ENCODE measurements at places on chromosomes 5 and 9. TPM values are rescaled to one million over a fixed set of nuclear protein-coding genes. Genes with fewer than 3 reads are reported as not detected.
A peak's percentile ranks its signal among the peaks of the same experiment; 100 is the strongest.

DNA sequence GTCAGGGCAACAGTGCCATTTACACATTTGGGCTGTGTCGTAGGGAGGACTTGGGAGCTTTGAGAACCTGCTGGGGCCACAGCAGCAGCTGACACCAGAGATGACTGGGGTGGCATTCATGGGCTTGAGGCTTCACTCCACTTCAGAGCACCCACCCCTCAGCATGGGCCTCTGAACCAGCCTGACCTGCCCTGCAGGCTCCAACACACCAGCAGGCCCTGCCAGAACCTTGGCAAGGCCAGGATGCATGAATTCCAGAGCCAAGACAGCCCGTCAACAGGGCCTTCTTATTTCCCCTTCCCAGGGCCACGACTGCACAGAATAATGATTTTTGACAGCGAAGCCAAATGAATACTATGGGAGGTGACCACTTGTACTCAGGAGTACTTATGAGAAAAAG, 77.0 kb downstream of the SMIM23 start:
- peaks cover 42% of the 10 kb centered on the region for H3K4me1 ChIP-seq
- DNase-seq = no peak
- no peak overlapping the region for H3K4me3 ChIP-seq

DNA sequence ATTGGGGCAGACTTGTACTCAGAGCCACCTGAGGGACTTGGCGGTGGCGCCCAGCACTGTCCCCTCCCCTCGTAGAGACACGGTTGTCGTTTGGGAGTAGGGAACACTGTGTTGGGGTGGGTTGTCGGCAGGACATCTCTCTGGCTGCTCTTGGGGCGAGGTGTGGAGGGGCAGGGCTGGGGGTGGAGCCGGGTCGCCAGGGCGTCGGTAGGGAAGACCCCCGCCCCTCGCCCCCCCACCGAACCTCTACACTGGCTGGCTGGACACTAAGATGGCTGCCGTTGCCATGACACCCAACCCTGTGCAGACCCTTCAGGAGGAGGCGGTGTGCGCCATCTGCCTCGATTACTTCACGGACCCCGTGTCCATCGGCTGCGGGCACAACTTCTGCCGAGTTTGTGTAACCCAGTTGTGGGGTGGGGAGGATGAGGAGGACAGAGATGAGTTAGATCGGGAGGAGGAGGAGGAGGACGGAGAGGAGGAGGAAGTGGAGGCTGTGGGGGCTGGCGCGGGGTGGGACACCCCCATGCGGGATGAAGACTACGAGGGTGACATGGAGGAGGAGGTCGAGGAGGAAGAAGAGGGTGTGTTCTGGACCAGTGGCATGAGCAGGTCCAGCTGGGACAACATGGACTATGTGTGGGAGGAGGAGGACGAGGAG, 778 bp downstream of the TRIM41 start:
- peaks cover 12% of the 10 kb centered on the region for H3K36me3 ChIP-seq
- peak overlapping the region; percentile 95 for H3K27ac ChIP-seq
- no peaks in the 10 kb centered on the region for H3K27me3 ChIP-seq
- H3K4me1 ChIP-seq = peaks cover 10% of the 10 kb centered on the region
- DNase-seq = peak; percentile 34

DNA sequence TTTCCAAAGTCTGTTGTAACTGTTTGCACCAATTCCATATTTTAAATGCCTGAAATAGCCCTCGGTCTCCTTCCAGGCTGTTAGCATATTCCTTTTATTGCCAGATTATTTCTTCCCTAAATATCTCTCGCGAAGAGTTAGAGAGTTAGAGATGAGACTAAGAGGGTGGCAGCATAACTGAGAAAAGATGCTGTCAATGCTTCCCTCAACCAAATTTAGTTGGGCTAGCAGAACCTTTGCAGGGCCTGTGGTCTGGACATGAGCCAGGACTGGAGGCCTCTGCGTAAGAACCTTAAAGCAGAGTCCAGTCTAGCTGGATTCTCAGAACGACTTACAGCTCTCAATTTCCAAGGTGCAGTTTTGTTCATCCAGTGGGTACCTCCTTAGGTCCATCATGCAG, 135.9 kb downstream of the GABRB2 start:
- no peak overlapping the region for H3K4me3 ChIP-seq

DNA sequence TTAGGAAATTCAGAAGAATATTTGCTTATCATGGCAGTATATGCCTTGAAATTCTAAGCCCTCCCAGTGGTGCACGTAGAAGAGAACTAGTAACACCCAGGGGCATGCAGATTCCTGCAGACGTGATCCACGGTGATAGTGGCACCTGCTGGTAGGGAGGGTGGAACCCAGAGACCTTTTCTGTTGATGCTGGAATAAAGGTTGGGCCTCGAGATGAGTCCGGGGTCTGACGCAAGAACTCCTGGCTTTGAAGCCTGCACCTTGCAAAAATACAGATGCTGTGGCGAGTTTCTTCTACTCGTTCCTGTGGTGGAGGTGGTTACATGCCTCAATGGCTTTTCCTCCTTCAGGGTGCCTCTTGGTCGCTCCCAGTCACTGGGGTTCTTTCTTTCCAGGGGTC, 39.5 kb upstream of the PHF2 start:
- H3K27me3 ChIP-seq = no peaks in the 10 kb centered on the region
- no peak for DNase-seq
- peaks cover 19% of the 10 kb centered on the region for H3K36me3 ChIP-seq
- H3K4me3 ChIP-seq = no peak overlapping the region

DNA sequence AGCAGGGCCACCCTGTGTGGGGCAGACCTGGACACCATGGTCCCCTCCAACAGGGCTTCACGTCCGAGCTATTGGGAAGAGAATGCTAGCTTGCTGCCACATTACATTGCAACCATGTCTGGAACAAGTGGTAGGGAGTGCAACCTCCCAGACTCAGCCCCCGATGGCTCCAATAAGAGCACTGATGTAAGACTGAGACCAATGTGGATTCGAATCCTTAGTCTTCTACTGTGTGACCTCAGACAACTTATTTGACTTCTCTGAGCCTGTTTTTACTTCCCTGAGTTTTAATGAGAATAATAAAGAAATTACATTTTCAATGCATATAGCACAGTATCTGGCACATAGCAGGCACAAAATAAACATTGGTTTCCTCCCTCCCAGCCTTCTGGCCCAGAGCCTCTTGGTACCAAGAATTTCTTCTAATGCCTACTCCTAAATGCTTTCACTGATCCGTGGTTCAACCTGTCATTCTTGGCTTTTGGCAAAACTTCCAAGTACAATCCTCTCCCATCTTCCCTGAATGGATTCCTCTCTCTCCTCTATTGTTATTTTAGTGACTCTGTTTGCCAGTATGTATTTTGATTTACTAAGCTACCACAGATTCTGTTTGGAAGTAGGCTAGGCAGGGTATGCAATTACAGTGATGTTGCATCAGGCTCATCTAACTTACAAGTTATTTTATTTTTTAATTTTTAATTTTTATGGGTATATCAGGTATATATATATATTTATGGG, 34.6 kb upstream of the COL15A1 start:
- H3K4me1 ChIP-seq = peaks cover 24% of the 10 kb centered on the region
- no peaks in the 10 kb centered on the region for H3K36me3 ChIP-seq
- H3K27me3 ChIP-seq = no peaks in the 10 kb centered on the region
- DNase-seq = no peak
- H3K27ac ChIP-seq = peak overlapping the region; percentile 84

DNA sequence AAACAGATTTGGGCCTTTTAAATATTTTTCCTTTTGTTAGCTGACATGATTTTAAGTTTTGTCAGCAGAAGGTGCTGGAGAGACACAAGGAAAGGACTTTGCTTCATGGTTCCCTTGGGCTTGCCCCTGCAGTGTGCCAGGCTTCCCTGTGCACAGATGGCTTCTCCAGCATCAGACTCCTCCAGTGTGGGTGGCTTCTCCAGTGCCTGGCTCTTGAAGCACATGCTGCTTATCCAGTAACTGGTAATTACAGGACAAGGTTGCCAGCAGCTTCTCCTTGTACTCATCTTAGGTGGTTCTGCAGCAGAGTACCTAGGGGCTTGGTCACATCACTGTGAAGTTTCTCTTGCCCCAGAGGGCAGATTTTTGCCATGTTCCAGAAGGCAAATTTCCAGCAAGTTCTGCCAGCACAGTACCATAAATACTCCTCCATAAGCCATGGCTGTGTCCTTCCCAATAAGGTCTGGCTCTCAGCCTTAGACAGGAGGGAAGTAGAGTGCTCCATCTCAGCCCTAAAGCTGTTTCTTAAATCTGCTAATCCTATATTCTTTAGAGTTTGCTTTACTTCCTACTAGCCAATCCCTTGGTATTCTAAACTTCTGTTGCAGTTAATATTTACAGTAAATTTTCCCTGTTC, 62.4 kb downstream of the PJA2 start:
- peak; percentile 13 for DNase-seq
- H3K27me3 ChIP-seq = no peaks in the 10 kb centered on the region
- peaks cover 76% of the 10 kb centered on the region for H3K36me3 ChIP-seq
- H3K4me1 ChIP-seq = peaks cover 41% of the 10 kb centered on the region
- no peak overlapping the region for H3K4me3 ChIP-seq

DNA sequence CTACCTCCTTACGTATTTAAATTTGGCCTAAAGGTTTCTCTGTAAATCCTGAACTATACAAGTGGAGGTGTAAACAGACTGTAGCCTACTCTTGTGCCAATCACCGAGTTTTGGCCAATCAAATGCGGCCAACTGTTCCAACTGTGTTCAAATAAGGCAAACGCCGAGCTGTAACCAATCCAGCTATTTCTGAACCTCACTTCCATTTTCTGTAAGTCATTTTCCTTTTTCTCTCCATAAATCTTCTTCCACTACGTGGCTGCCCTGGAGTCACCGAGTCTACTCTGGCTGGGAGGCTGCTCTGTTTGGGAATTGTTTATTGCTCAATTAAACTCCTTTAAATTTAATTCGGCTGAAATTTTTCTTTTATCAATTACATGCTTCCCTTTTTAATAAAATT, 58.4 kb downstream of the S1PR3 start:
- H3K4me3 ChIP-seq = no peak overlapping the region
- DNase-seq = no peak
- no peak overlapping the region for H3K27ac ChIP-seq
- no peaks in the 10 kb centered on the region for H3K27me3 ChIP-seq
- H3K4me1 ChIP-seq = no peaks in the 10 kb centered on the region

DNA sequence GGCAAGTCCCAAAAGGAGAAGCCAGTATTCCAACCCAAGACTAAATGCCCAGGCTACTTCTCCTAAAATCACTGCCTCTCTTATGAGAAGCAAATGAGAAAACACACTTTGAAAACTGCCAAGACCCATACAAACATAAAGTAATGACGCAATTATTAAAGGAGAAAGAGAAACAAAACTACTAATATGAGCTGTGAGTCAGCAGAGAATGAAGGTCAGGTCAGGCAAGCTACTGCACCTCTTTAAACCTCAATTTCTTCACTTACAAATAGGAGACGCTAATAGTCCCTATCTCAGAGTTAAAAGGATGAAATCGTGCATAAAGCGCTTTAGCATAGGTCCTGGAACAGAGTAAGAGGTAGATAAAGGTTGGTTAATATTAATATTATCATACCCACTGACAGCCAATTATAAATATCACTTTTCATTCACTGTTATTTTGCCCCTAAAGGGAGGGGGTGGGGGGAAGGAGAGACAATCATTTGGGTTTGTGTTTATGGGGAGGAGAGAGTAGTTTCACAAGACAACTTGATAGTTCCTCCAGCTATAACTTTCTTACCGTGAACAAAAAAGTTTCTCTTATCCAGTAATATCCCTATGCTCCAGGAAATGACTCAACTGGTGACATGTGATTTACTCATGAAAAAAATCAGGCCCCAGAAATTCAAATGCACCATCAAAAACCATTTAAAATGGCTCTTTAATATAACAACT, 3.6 kb downstream of the PSMB7 start:
- peaks cover 74% of the 10 kb centered on the region for H3K36me3 ChIP-seq
- H3K4me3 ChIP-seq = no peak overlapping the region
- no peak overlapping the region for H3K27ac ChIP-seq
- H3K4me1 ChIP-seq = peaks cover 16% of the 10 kb centered on the region
- no peak for DNase-seq

DNA sequence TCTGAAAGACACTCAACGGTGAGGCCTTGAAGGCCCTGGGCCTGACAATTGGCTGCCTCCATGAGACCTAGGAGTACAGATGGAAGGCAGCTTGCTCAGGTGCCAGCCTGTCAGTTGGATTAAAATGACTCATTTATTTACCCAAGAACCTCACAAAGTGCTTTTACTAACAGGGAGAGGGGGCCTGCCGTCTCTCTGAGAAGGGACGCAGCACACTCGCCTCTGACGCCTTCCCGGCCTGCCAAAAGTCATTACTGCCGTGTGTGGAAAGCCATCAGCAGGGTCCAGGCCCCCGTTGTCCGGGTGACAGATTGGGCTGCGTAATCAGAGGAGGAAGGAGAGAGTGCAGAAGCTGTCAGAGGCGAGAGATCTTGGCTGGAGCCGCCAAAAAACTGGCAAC, 32.4 kb downstream of the DDX31 start:
- H3K4me1 ChIP-seq = no peaks in the 10 kb centered on the region
- peaks cover 68% of the 10 kb centered on the region for H3K36me3 ChIP-seq
- DNase-seq = no peak
- H3K27ac ChIP-seq = no peak overlapping the region
- no peak overlapping the region for H3K4me3 ChIP-seq

GRCh38 chr5:106443746-106444145, 1227.0 kb downstream of the EFNA5 start:
- H3K4me3 ChIP-seq = no peak overlapping the region
- H3K4me1 ChIP-seq = no peaks in the 10 kb centered on the region
- no peaks in the 10 kb centered on the region for H3K27me3 ChIP-seq
- no peak for DNase-seq

- DNase-seq = peak; percentile 44
- no peaks in the 10 kb centered on the region for H3K27me3 ChIP-seq
- no peak overlapping the region for H3K4me3 ChIP-seq
Measured at GRCh38 chr9:127838375-127839078, 15.9 kb downstream of the ENG start.

- no peak for DNase-seq
- peaks cover 79% of the 10 kb centered on the region for H3K4me1 ChIP-seq
- H3K27ac ChIP-seq = peak overlapping the region; percentile 98
- H3K4me3 ChIP-seq = peak overlapping the region; percentile 95
- peaks cover 7% of the 10 kb centered on the region for H3K27me3 ChIP-seq
Measured at GRCh38 chr9:127568618-127568970, 43.5 kb upstream of the STXBP1 start.

DNA sequence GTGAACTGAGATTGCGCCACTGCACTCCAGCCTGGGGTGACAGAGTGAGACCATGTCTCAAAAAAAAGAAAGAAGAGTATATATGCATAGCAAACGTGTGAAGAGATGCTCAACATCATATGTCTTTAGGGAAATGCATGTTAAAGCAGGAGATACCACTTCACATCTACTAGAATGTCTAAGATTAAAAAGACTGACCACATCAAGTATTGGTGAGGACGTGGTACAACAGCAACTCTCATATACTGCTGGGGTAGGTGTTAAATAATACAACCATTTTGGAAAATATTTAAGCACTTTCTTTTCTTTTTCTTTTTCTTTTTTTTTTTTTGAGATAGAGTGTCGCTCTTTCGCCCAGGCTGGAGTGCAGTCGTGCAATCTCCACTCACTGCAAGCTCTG, 1.6 kb upstream of the TBC1D13 start:
- no peaks in the 10 kb centered on the region for H3K27me3 ChIP-seq
- H3K4me1 ChIP-seq = peaks cover 9% of the 10 kb centered on the region
- H3K36me3 ChIP-seq = no peaks in the 10 kb centered on the region
- no peak for DNase-seq
- no peak overlapping the region for H3K4me3 ChIP-seq

Gene S1PR3
- total RNA-seq = 12.5 TPM

Gene PLK2
- 154 TPM for total RNA-seq

Gene CATSPER3
- total RNA-seq = not detected

Gene ATG10
- total RNA-seq = 16.5 TPM
